ENCODE measurements at places on chromosomes 2 and 18. TPM values are rescaled to one million over a fixed set of nuclear protein-coding genes. Genes with fewer than 3 reads are reported as not detected.

The NCKAP1 gene
- total RNA-seq = 1.4 TPM

The RASGRP3 gene
- 2.8 TPM for total RNA-seq

The NR4A2 gene
- total RNA-seq = 796 TPM

The IL36A gene
- not detected for total RNA-seq

The RAB31 gene
- total RNA-seq = 0.22 TPM

The G6PC2 gene
- not detected for total RNA-seq

The FASTKD1 gene
- total RNA-seq = 6.1 TPM

The POTEI gene
- not detected for total RNA-seq

The DSG4 gene
- not detected for total RNA-seq

The LYPD6B gene
- total RNA-seq = not detected

The MATN3 gene
- total RNA-seq = not detected

The TGFA gene
- total RNA-seq = 0.58 TPM

The BOLL gene
- total RNA-seq = not detected

The IL18RAP gene
- total RNA-seq = 10.8 TPM

The RGPD4 gene
- total RNA-seq = 0.30 TPM
